ENCODE measurements at places on chromosomes 1 and 21. TPM values are rescaled to one million over a fixed set of nuclear protein-coding genes. Genes with fewer than 3 reads are reported as not detected.

The DYNLT5 gene
- not detected for total RNA-seq

The FBXO2 gene
- 9.1 TPM for total RNA-seq

The PRR9 gene
- total RNA-seq: not detected

The GPR25 gene
- total RNA-seq: not detected

The LAMTOR2 gene
- 169 TPM for total RNA-seq

The EXTL1 gene
- not detected for total RNA-seq

The FAM177B gene
- total RNA-seq: not detected

The FAM72B gene
- total RNA-seq: 5.9 TPM

The TRNP1 gene
- total RNA-seq: 266 TPM
